ENCODE measurements at places on chromosomes 1 and 21.
A peak's percentile ranks its signal among the peaks of the same experiment; 100 is the strongest.

DNA sequence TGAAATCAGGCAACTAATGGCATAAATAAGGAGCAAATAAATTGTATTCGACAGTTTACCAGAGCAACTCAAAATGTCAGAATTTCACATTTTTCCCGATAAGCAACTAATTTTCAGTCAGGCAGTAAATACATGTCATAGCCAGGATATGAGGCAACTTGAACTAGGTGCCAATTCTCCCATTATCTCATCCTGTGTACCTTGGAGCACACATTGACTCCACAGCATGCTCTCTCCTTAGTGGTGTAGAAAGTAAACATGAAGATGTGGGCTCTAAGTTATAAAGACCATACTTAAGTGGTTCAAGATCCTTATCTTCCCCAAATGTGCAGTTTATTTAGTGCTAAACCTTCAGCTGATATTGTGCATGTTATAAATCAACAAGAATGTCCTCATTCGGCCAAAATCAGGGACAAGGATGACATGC is 197.8 kb downstream of the VAV3 start:
- no peak for DNase-seq
- H3K27me3 ChIP-seq, result no peaks in the 10 kb centered on the region
- H3K4me3 ChIP-seq, result no peak overlapping the region
- no peak overlapping the region for H3K27ac ChIP-seq
- H3K4me1 ChIP-seq, result no peaks in the 10 kb centered on the region
- H3K36me3 ChIP-seq, result no peaks in the 10 kb centered on the region

DNA sequence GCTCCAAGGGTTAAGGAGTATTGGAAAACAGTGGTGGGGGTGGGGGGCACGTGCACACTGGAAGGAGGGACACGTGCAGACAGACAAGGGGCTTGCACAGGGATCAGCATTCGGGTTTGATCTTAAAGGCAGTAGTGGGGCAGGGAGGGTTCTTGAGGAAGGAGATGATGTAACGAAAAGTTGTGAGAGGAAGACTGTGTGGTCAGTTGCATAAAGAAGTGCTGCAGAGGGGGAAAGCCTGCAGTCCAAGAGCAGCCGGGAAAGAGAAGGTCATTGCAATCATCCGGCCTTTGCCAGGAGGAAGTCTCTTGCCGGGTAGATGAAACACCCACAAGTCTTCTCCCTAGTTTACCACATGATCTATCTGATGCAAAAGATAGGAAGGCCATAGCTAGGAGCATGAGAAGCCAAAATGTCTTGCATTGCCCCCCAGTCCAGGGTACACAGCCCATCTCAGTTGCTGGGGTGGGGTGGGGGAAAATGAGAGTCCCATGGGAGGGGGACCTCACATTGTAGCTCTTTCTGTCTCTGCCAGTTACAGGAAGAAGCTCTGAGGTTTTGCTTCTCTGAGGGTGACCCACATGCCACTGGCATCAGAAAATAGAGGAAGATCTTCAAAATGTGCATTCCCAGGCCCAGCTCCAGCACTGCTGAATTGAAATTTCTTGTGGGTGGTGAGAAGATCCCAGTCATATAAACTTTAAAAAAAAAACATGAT is 202.5 kb upstream of the RAB4A start:
- no peaks in the 10 kb centered on the region for H3K36me3 ChIP-seq
- H3K4me3 ChIP-seq, result no peak overlapping the region
- H3K27ac ChIP-seq, result no peak overlapping the region
- no peaks in the 10 kb centered on the region for H3K4me1 ChIP-seq

- H3K27ac ChIP-seq, result no peak overlapping the region
- no peak overlapping the region for H3K4me3 ChIP-seq
- H3K27me3 ChIP-seq, result no peaks in the 10 kb centered on the region
- peaks cover 7% of the 10 kb centered on the region for H3K4me1 ChIP-seq
- no peak for DNase-seq
Observed at GRCh38 chr1:116904791-116905320, 4.9 kb upstream of the PTGFRN start.

GRCh38 chr1:6028042-6028850 is 17.4 kb upstream of the KCNAB2 start:
- H3K36me3 ChIP-seq, result no peaks in the 10 kb centered on the region
- H3K27me3 ChIP-seq, result no peaks in the 10 kb centered on the region
- DNase-seq, result no peak
- H3K4me3 ChIP-seq, result peak overlapping the region; percentile 73
- no peak overlapping the region for H3K27ac ChIP-seq

DNA sequence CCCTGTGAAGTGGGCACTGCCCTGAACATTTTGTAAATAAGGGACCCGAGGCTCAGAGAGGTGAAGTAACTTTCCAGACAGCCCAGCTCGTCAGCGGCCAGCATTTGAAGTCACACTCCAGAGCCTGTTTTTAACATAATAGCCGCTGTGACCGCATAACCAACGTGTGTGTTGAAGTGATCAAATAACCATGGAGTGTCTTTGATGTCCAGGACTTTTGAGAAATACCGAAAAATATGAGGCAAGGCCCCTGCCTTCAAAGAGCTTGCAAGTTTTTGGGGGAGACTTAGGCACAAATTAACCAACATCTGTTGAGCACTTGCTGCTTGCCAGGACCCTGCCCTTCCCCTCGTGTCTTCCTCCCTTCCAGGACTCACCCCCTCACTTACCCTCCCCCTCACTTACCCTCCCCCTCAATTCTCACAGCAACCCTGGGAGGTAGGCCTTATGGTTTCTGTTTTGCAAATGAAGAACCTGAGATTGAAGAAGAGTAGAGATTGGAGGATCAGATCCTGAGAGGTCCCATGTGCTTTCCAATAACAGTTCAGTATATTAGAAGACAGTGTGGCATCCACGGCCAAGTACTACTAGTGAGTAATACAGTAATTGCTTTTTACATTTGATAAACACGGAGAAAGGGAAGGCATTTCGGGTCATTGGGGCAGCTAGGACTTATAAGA is 1.3 kb upstream of the SLC16A1 start:
- peaks cover 30% of the 10 kb centered on the region for H3K36me3 ChIP-seq

DNA sequence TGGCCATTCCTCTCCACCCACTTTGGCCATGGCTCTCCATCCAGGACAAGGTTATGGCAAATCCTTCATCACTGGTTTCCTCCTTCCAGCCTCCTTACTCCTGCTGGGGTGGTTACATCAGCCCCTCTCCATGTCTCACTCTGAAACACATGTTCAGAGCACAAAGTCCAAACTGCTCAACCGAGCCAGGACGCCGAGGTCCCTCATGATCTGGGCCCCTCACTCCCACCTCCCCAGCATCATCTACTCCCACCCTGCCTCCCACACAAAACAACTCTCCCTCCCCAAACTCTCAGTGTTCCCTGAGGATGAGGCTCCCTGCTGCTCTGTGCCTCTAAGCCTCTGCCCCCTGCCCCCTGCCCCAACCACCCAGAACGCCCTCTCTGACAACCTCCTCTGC is 33.3 kb upstream of the ZBTB40 start:
- no peaks in the 10 kb centered on the region for H3K27me3 ChIP-seq
- DNase-seq, result no peak
- no peaks in the 10 kb centered on the region for H3K36me3 ChIP-seq
- no peak overlapping the region for H3K4me3 ChIP-seq

DNA sequence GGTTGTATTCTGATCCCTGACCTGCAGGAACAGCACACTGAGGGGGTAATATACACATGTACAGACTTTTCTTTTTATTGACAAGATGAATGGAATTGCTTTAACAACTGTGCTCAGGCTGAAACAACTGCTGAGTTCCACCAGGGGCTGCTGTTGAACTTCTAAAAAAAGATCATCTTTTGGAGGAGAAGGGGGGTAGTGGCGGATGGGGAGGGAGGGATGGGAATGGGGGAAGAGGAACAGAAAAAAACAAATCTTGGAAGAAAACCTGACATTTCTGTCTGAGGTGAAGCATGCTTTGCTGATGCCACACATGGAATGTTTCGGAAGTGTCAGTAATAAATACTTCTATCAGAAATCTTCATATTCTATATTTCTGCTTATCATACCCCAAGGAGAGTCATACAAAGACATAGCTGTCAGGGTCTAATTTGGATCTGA is 75.0 kb downstream of the RWDD3 start:
- no peaks in the 10 kb centered on the region for H3K27me3 ChIP-seq
- H3K4me3 ChIP-seq, result no peak overlapping the region
- H3K36me3 ChIP-seq, result no peaks in the 10 kb centered on the region
- no peak overlapping the region for H3K27ac ChIP-seq
- H3K4me1 ChIP-seq, result no peaks in the 10 kb centered on the region

GRCh38 chr1:67190942-67191341 is 24.7 kb downstream of the IL23R start:
- H3K27ac ChIP-seq, result no peak overlapping the region
- no peaks in the 10 kb centered on the region for H3K36me3 ChIP-seq
- no peak overlapping the region for H3K4me3 ChIP-seq
- peaks cover 2% of the 10 kb centered on the region for H3K4me1 ChIP-seq

GRCh38 chr1:181483285-181484195 is at the start of gene CACNA1E:
TSS of gene CACNA1E (plus strand) at chr1:181483517. CDS start at chr1:181483745, 228 bp downstream.
- H3K36me3 ChIP-seq, result no peaks in the 10 kb centered on the region
- no peak within 1 kb of the TSS for H3K4me3 ChIP-seq
- no peak for DNase-seq
- no peak within 1 kb of the TSS for H3K27ac ChIP-seq
- H3K27me3 ChIP-seq, result no peaks in the 10 kb centered on the region

DNA sequence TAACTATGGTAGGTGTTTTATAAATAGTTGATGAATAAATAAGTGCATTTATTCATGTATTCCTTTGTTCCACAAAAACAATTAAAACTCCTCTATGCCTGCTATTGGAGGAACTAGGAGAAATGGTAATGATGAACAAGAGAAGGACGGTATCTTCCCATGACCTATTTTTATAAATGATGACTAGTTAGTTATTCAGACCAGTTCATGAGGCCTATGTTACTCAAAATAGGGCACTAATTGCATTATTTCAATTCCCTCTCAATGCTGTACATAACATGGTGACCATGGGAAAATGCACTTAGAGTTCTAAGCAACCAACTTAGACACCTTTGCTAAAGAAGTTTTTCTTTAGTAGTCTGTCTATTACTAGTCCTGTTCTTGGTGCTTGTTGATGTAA is 53.1 kb downstream of the XCL1 start:
- H3K27ac ChIP-seq, result no peak overlapping the region
- no peak for DNase-seq
- no peaks in the 10 kb centered on the region for H3K4me1 ChIP-seq

DNA sequence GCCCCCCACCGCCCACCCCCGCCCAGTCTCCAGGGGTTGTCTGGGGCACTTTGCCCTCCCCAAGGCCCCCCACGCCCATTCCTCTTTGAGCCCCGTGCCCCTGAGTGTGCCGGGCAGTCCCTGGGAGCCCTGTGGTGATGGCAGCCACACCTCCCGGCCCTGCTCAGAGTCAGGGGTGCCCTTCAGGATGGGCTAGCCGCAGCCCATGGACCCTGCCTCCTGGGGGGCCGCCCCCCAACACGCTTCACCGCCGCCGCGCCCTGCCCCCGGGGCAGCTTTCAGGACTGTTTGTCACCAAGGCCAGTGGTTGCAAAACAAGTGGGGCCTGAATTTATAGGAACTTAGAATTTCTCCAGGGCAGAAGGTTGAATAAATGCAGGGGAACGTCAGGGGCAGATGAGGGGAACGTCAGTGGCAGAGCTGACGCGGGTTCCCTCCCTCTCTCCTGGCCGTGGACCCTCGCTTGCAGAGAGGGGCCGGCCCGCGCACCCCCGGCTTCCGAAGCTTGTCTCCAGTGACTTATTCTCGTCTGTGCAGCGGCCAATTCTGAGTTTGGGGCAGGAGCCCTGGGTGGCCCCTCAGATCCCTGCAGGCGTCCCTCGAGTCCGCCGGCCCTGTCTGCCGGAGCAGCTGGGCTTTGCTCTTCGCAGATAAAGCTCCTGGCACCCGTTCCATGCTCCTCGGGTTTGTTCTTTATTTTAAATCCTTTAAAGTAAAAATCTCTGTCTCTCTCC is 41.2 kb upstream of the ADARB1 start:
- H3K27me3 ChIP-seq, result no peaks in the 10 kb centered on the region
- DNase-seq, result no peak
- no peaks in the 10 kb centered on the region for H3K36me3 ChIP-seq
- no peaks in the 10 kb centered on the region for H3K4me1 ChIP-seq
- H3K4me3 ChIP-seq, result no peak overlapping the region

DNA sequence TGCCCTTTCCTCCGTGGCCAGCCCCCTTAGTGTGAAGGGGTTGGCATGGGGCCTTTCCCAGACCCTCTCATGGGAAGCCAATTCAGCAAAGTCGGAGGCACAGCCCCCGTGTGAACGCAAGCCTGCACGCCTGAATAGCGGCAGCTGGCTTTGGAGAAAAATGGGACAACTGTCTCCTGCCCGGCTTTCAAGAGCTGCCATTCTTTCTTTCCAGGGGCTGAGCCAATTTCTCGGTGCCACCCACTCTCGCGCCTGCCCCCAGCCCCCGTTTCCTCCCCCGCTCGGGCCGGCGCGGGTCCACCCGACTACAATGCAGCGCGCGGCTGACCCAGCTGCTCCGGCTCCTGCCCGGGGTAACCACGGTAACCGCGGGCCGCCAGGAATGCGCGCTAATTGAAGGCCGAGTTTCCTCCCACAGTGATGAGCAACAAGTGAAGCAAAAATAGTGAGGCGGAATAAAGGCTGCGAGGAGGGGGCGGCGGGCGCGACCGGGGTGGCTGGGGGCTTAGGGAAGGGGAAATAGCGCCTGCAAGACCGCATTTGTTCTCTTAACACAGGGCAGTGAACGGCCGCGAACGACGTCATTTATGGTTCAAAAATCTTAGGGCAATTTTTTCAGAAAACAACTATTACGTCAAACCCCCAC is 27.8 kb downstream of the ILDR2 start:
- H3K4me3 ChIP-seq, result peak overlapping the region; percentile 37
- H3K4me1 ChIP-seq, result peaks cover 54% of the 10 kb centered on the region
- H3K36me3 ChIP-seq, result no peaks in the 10 kb centered on the region
- H3K27ac ChIP-seq, result no peak overlapping the region

- no peaks in the 10 kb centered on the region for H3K27me3 ChIP-seq
- no peak for DNase-seq
Observed at GRCh38 chr1:234730770-234731568, 121.0 kb upstream of the IRF2BP2 start.

GRCh38 chr1:154831462-154831861 is 38.6 kb downstream of the KCNN3 start:
- H3K27me3 ChIP-seq, result no peaks in the 10 kb centered on the region
- H3K4me3 ChIP-seq, result no peak overlapping the region
- DNase-seq, result no peak
- peaks cover 65% of the 10 kb centered on the region for H3K4me1 ChIP-seq
- peaks cover 9% of the 10 kb centered on the region for H3K36me3 ChIP-seq

- DNase-seq, result no peak
- no peak overlapping the region for H3K4me3 ChIP-seq
- H3K4me1 ChIP-seq, result peaks cover 3% of the 10 kb centered on the region
- no peaks in the 10 kb centered on the region for H3K36me3 ChIP-seq
- no peaks in the 10 kb centered on the region for H3K27me3 ChIP-seq
Observed at GRCh38 chr21:15063081-15063813, 1.6 kb downstream of the NRIP1 start.

All from Karpas-422 (cell line).